ENCODE measurements at places on chromosomes 13 and 19.
A peak's percentile ranks its signal among the peaks of the same experiment; 100 is the strongest.

GRCh38 chr19:9937001-9937411, 691 bp upstream of the OLFM2 start:
- no peak for DNase-seq

GRCh38 chr13:72435251-72435650, 292.2 kb downstream of the MZT1 start:
- no peak for DNase-seq

GRCh38 chr19:48368936-48369335, 4.8 kb downstream of the SYNGR4 start:
- no peak for DNase-seq

- no peak for DNase-seq
Measured at GRCh38 chr13:52461265-52461664, 6.0 kb downstream of the CKAP2 start.

GRCh38 chr13:97512732-97513131, 78.8 kb downstream of the RAP2A start:
- DNase-seq, result no peak

DNA sequence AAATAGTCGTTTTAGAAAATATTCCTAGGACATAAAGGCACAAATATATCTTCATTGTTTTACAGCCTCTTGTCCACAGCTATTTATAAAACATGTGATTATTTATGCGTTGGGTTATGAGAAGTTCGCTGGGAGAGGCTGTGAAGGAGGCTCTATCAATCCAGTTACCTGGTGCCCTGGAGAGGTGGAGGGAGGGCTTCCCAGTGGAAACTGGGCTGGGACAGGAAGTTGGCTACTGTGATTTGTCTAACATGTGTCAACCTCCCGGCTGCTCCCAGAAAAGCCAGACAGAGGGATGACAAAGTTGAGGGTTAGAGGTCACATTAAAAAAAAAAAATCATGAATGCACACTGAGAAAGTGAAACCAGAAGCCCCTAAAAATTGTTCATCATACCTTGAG, 346.5 kb downstream of the ZNF536 start:
- DNase-seq, result no peak

DNA sequence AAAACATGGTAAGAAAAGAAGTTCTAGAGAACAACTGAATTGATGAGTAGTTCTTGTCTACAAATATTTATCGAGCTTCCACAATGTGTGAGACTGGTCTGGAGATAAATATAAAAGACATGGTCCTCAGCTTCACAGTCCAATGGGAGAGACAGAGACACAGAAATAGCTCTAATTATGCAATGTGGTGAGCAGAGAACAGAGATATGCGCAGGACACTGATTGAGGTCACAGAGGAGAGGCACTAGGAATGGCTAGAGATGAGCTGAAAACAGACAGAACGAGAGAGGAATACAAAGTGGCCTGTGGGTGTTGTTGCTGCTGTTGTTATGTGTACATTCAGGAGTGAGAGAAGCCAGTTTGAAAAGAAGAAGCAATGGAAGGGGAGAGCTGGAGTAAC, 53.2 kb downstream of the GPALPP1 start:
- no peak for DNase-seq

DNA sequence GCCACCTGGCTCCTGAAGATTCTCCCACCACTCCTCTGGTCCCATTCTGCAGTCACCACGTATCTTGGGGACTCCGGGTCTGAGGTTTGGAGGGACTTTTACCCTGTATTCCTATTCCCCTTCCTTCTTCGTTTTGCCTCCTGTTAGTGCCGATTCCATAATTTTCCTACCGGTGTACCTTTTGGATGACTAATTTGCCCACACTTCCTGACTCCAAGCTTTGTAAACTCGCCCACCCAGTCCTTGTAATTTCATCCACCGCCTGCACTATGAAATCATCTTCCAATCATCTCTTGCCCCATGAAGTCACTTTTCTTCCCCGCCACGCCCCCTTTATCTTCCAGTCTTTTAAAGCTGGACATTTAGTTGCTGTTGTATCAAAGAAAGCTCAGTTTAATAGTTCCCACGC, 572 bp downstream of the UCHL3 start:
- DNase-seq, result peak; percentile 37

DNA sequence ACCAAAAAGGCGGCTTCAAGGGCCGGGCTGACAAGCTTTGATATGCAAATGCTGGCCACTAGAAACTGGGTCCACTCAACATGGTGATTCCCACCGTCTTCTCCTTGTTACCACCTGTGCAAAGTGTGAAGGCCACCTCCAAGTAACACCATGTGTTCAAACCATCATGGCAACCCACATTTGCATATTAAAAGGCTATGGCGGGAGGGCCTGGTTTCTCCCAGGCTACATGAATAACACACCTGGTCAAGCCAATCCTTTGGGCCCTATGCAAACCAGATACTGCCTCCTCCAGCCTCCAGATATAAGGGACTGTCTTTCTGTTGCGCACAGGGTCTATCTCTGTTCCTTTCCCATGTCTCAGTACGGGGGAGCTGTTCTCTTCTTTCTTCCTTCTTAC, 36.6 kb upstream of the ZSCAN5A start:
- DNase-seq, result no peak

- DNase-seq, result no peak
Measured at GRCh38 chr13:60562096-60562780, 165.2 kb downstream of the TDRD3 start.

GRCh38 chr13:21242236-21242635, 65.8 kb downstream of the MRPL57 start:
- DNase-seq, result peak; percentile 67

GRCh38 chr13:96903085-96903484, 91.2 kb downstream of the OXGR1 start:
- no peak for DNase-seq

- DNase-seq, result no peak
Measured at GRCh38 chr19:54916822-54917221, 10.9 kb downstream of the NCR1 start.

- DNase-seq, result no peak
Measured at GRCh38 chr13:83229574-83230305, 652.5 kb downstream of the SLITRK1 start.

DNA sequence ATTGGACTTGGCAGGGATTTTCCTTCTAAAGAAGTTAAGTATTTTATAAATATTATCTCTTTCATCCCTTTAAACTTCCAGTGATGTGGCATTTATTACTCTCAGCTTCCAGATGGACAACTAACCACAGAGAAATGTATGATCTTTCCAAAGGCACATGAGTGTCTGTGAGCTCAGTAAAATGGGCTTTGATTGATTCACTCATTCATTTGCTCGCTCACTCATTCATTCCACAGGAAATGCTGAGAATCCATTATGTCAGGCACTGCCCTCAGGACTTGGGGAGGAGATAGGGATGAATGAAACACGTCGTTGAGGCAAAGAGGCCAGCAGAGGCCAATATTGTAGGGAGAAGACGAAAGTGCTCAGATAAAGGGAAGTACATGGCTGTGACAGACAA, 359.3 kb downstream of the EFNB2 start:
- no peak for DNase-seq

DNA sequence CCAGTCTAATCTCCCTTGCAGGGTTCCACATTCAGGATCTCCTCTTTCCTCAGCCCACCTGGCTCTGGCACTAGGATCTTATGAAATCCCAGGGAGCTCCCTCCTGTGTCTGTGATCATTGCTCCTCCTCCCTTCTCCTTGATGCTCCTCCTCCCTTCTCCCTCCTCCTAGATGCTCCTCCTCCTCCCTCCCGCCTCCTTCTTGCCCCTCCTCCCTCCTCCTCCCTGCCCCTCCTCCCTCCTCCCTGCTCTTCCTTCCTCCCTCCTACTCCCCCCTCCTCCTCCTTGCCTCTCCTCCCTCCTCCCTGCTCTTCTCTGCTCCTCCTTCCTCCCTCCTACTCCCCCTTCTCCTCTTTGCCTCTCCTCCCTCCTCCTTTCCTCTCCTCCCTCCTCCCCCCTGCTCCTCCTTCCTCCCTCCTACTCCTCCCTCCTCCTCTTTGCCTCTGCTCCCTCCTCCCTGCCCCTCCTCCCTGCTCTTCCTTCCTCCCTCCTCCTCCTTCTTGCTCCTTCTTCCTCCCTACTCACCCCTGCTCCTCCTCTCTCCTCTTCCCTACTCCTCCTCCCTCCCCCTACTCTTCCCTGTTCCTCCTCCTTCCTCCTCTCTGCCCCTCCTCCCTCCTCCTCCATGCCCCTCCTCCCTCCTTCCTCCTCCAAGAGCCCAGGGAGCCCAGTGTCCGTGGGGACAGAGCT, 14.9 kb upstream of the ZBTB7A start:
- no peak for DNase-seq

GRCh38 chr13:30382836-30383525, 39.3 kb upstream of the UBE2L5 start:
- DNase-seq, result no peak

DNA sequence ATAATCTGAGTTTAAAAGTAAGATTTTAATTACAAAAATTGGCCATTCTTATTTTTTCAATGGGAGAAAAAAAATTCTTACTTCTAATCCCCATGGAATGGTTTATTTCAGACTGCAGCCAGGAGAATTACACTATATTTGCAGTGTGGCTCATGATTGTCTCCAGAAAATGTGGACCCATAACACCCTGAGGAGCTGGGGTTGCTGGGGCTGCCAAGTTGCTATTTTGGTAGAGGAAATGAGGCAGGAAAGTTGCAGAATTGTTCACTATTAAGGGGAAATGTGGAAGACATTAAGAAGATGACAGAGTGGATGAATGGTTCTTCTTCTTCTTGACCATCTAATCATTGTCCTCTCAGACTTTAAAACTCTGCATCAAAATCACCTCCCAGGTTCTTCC, 4.6 kb upstream of the SCEL start:
- no peak for DNase-seq

DNA sequence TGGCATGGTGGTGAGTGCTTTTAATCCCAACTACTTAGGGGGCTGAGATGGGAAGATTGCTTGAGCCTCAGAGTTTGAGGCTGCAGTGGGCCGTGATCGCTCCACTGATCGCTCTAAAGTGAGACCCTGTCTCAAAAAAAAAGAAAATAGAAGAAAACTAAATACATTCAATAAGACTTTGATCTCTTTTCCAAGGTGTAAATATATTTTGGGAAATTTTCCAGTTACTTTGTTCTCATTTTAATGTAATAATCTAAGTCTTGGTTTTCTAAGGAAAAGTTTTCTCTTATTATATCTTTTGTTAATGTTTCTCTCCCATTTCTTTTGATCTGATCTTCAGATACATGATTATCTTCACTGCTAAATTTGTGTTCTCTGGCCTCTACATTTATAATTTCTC, 9.6 kb downstream of the LDLR start:
- DNase-seq, result no peak

GRCh38 chr13:112241288-112241687, 134.9 kb upstream of the SPACA7 start:
- peak; percentile 10 for DNase-seq

GRCh38 chr13:75372923-75373841, 108.8 kb downstream of the TBC1D4 start:
- no peak for DNase-seq

DNA sequence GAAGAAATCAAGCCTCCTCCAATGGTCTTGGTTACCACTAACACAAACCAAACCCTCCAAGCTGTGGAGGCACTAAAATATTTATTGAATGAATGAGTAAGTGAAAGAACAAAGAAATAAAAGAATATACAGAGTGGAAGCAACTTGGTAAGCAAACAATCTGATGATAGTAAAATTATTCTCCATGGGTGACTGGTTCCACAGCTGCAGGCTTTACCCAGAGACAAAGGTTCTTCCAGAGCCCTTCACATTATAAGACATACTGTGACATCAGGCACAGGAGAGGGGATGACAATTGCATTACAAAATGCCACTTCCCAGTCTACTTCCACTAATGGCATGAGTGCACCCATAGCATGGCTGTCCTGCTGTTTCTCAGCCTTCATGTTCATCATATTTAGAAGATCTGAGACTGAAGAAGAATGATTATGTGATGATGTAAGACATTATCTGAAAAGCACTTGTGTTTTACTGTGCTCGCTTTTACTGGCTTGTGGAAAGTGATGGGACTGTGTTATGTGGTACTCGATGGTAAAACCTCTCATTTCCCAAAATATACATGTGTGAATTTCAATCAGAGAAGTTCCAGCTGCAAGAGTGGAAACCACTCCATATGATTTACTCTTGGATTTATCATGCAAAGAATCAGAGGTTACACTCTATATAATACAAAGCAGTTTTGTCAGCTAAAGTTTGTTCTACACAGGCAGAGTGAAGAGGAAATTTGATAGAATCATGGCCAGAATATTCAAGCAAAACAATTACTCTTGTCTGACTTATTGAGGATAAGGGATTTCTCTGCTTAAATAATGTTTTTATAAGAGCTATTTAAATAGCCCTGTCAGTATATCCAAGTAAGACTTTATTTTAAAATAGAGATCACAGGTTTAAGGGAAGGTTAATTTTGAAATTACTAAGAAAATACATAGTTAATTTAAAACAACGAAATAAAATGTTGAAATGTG, 220.2 kb upstream of the NBEA start:
- peak; percentile 8 for DNase-seq

GRCh38 chr13:64765636-64766035, 2464.5 kb downstream of the PCDH9 start:
- no peak for DNase-seq

DNA sequence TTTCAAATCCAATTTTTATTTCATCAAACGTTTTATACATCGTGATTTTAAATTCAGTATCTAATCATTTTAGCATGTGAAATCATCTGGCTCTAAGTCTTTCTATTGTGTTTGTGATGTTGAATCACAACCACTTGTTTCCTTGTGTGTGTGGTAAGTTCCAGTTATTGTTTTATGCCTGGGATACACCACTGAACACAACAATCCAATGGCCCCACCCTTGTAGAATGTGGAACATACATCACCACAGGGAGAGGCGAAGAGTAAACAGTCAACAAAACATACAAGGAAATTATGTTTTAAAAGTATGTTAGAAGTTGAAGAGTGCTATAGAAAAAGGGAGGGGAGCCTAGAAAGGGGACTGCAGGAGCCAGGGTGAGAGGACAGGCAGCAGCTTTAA, 100.5 kb downstream of the EPSTI1 start:
- DNase-seq, result no peak

DNA sequence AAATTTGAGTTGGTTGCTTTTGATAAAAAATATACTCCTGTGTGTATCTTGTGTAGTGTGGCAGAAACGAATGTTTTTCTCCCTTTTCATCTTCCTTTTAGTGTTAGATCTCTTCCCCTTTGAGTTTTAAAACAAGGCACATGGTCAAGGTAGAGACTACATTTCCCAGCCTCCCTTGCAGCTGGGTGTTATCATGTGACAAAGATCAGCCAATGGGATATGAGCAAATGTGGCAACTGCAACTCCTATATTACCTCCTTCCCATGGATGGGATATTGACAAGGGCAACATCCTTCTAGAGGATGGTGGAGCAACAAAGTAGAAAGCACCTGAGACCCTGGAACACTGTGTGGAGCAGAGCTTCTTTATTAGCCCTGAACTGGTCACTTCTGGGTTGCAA, 42.4 kb downstream of the ADGRE3 start:
- DNase-seq, result no peak

- no peak for DNase-seq
Measured at GRCh38 chr19:56969156-56969555, 128.6 kb upstream of the PEG3 start.

- DNase-seq, result no peak
Measured at GRCh38 chr13:36072152-36072935, 58.8 kb downstream of the DCLK1 start.

All from COR-L47 (cell line).